Coronary artery (tissue), 2 donors: ENCODE measurements at places on chromosomes 1 and 21.

- no peak for DNase-seq
These were observed 372.6 kb downstream of the AGBL4 start for GRCh38 chr1:49651136-49651535.

DNA sequence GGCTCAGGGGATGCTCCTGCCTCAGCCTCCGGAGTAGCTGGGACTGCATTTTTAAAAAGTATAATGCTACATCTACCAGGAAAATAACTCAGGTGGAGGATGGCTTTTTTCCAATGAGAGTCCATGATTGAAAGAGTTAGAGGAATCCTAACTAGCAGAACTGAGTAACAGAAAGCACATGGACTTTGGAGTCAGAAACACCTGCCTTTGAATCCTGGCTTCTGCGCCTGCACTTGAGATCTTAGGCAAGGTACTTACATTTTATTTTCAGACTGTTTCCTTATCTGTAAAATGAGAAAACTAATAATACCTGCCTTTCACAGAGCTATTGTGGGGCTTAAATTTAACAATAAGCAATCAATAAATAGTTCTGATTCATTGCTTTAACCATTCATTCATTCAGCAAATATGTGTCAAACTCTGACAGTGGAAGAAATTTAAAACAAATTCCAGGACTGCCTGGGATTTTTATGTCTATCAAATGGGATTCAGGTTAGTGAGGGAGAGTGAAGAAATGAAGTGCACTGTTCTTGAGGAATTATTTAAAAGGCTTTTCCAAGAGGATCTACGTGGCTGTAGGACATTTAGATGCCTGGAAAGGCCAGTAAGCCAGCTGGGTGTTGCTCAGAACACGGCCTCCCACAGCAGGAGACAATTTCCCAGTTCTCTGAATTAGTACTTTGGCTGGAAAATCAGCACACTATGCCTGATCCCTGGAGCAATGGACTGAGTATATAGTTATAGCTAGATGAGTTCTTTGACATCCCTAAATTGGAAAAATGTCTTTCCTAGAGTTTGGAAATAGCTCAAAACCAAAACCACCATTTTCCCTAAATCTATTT lies 12.8 kb upstream of the LBR start:
- DNase-seq, result no peak

DNA sequence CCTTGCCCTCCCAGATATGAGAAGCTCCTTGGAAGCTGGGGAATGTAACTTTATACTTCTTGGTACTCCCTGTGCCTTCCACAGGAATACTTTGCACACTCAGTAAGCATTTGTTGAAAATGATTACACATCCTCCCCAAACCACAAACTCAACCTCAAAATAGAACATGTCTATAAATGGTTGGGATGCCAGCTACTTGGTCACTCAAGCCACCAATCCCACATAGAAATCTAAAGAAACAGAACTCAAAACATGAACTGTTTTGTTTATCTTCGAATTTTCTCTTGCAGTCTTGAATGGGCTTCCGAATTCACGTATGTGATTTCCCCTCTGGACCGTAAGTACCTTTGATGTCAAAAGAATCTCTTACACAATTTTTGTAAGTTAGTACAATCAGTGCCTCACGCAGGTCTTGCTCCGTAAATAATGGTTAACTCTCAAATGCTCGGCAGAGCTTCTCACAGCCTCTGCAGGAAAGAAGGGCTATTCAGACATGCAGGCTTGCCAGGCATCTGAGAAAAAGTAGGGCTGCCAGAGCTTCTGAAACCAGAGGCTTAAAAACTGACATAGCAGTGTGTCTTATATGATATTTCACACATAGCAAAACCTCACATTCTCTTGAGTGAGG lies 26.9 kb downstream of the SORT1 start:
- no peak for DNase-seq

GRCh38 chr1:157202331-157202730 lies 64.1 kb upstream of the ETV3 start:
- DNase-seq, result no peak

DNA sequence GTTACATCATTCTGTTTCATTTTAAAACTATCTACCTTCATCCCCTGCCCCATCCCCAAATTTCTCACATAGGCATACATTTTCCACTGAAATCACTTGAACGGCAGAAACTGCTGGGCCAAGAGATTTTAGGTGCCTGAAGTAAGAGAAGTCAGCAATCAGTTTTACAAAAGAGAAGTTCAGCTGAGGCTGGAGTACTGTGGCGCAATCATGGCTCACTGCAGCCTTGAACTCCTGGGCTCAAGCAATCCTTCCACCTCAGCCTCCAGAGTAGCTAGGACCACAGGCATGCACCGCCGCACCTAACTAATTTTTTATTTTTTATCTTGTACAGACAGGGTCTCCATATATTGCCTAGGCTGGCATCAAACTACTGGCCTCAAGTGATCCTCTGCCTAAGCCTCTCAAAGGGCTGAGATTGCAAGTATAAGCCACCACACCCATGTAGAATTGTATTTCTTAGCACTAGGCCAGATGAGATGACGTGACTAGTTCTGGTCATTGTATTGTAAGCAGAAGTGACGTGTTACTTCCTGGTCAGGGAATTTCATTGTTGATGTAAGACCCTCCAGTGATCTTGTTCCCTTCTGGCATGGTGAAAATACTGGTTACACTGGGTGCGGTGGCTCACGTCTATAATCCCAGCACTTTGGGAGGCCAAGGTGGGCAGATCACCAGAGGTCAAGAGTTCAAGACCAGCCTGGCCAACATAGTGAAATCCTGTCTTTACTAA lies 7.1 kb downstream of the BECN2 start:
- DNase-seq, result no peak
